ENCODE measurements at places on chromosomes 2 and 18.

GRCh38 chr18:32877371-32877770 is 104.5 kb upstream of the KLHL14 start:
- no peak for DNase-seq

DNA sequence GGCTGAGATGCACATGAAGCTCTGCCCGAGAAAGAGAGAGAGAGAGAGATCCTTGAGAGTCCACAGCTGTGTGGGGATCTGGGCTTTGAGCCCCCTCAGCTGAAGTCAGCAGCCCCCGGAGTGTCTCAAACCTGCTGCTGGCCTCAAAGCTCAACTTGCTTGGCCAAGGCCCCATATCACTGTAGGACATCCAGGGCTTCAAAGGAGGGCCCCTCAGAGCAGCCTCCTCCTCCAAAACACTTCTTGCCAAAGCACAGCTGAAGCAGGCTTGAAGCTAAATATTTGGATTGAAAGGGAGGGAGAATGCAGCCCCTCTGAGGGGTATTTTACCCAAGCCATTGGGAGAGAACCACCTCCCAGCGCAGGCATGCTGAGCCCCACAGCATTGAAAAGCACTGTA is 357.6 kb downstream of the OSR1 start:
- no peak for DNase-seq

DNA sequence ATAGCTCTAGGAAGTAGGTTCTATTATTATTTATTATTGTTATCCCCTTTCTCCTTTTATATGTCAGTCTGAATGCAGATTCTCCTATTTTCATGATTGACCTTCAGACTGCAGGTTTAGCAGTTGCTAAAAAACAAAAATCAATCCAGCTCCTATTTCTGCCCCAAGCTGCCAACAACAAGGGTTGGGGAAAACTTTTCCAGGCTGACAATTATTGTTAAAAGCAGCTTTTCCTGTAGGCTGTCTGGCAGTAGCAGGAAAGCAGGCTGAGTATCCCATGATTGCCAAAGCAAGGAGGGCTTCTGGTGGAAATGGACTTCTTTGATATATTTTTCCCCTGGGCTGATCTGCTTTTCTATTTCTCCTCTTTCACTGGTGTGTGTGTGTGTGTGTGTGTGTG is 78.0 kb upstream of the CTLA4 start:
- no peak for DNase-seq

GRCh38 chr2:34188464-34189303 is 589.6 kb upstream of the FAM98A start:
- DNase-seq: no peak

DNA sequence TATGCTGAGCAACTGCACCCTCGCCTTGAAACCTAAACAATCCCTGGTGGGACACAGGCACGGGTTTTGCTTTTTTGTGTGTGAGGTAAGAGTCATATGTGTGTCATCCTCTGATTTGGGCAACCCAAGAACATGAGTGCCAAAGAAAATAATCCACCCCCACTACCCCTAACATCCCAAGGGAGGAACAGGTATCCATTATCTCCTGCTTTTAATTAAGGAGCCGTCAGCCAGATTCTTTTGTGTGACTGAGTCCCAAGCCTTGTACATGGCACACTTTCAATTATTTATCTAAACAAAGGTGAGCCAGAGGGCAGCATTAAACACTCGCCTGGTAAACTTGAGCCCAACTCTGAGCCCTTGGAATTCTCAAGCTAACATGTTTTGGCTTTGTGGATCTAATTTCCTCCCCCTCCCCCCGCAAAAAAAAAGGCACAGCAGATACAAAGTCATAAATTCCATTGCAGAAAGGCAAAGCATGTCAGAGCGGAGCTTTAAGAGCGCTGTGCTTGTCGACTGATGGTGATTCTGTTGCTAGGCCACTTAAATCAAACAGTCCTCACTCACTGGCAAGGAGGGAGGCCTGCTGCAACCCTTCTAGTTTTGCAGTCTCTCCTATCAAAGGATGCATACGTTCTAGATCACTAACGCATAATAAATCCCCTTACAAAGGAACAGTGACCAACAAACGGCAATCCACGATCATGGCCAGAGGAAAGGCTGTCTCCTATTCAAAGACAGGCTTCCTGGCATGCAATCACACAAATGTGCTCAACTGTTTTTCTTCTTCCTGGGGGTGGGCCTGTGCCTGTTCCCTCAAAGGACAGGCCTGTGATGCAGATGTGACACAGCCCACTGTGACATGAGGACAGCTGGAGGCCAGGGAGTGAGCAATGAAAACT is 143.5 kb upstream of the LMAN1 start:
- DNase-seq: no peak

DNA sequence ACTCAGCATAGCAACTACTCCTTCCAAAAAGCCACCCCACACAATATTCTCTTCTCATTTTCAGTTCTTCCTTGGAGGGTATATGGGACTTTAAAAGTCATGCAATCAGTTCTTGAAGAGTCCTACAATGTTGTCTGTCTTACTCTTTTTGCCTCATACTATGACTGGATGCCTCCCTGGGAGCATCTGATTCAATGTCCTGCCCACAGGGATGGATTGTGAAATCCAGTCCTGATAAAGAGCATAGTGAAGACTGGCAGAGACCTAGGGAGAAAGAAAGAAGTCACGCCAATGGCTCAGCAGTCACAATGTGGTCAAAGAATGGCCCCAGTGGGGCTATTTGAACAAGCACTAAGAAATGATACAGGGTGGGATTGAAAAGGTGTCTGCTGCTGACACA is 155.1 kb upstream of the SERPINE2 start:
- DNase-seq: no peak

DNA sequence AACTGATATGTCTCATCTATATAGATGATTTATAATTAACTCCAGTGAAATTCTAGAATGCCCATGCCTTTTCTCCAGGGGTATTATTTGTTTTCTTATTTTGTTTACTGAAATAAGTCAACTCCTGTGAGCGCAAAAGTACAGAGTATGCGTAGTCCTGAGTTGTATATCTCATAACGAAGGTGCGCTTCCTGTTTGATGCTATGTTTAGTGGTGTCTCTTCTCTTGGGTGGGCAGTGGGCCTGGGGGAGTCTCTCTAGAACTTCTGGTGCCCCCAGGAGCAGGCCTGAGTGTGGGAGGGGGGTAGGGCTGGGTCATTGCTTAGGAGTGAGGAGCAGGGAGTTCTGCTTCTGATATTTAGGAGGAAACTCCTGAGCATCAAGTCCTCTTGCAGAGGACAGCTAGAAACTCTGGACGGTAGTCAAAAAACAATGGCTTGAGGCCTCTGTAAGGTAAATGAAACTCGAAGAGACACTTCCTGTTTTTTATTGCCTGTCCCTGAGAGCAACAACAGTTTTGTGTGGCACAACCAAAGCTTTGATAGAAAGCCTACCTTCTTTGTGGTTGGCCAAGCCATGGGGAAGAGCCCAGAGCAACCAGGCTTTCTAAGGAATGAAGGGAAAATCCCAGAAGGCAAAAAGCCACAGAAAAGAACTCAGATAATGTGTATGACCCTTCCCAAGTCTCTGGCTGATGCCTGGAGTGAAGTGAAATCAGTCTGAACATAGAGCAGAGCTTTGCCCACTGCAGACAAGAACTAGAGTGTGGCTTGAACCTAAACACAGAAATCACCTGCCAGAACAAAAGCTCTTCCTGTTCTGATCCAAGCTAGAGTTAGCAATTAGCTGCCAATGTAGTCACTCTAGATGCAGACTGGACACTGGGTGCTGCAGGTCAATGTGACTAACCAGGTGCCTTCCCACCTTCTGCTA is 8.5 kb upstream of the SP140L start:
- no peak for DNase-seq

- no peak for DNase-seq
These were observed 335.2 kb downstream of the KCNJ3 start for GRCh38 chr2:155033652-155034051.

GRCh38 chr2:43047187-43047780 is 179.1 kb downstream of the ZFP36L2 start:
- no peak for DNase-seq

- DNase-seq: no peak
These were observed 54.6 kb downstream of the DCC start for GRCh38 chr18:52394602-52395001.

- DNase-seq: no peak
These were observed 84.7 kb downstream of the TNFRSF11A start for GRCh38 chr18:62409821-62410220.

GRCh38 chr2:190920085-190920484 is 39.5 kb downstream of the GLS start:
- no peak for DNase-seq

All from SHP77 (cell line).